ENCODE measurements at places on chromosomes 1 and 21.

GRCh38 chr1:9211291-9211811 is 23.2 kb upstream of the H6PD start:
- no peak for DNase-seq

DNA sequence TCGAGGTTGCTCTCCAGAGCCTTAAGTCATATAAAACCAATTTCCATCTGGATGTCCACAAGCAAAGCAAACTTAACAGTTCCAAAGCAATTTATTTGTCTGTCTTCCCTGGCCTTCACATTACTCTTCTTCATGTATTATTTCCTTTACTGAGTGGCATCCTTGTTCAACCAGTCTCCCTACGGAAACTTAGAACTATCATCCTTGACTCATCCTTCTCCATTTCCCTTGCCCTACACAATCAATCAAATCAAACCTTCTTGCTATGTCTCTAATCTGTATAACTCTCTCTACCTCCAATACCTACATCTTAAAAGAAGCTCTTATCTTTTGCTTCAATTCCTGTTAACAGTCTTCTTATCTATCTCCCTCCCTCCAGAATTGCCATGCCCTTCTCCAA is 25.4 kb downstream of the EGLN1 start:
- DNase-seq: no peak

GRCh38 chr1:220441211-220441610 is 86.7 kb upstream of the MARK1 start:
- no peak for DNase-seq

DNA sequence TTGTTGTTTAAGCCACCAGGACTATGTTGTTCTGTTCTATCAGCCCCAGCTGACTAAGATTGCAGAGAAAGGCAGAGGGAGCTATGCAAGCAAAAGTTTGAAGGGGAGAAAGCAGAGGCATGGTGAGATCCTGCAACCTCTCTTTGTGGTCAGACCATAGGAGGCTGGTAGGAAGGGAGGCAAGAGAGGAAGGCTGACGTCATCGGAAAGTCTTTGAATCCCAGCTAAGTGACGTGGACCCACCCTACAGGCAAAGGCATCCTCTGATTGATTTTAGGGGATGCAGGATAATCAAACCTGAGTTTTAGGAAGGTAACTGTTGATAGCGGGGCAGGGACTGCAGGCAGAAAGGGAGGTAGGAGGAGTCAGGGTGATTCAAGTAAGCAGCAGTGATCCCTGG is 23.3 kb upstream of the TNNI1 start:
- DNase-seq: no peak

GRCh38 chr1:153882296-153882912 is 40.4 kb downstream of the GATAD2B start:
- no peak for DNase-seq

DNA sequence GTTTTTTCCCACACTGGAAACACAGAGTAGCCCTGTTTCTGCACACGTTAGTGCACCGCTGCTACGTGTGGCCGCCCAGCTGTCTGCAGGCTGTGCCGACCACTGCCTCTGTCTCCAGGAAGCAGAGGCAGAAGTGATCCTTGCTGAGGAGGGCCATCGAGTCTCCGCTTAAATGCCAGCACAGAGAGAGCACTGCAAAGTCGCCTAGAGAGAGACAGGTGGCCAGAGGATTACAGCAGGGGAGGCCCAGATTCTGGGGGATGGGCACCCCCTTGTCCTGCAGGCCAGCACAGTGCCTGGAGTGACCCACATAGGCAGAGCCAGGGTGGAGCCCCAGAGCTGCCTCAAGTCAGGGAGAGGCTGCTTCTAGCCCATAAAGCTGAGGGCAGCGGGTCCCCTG is 6.1 kb downstream of the TPRG1L start:
- DNase-seq: no peak

- DNase-seq: no peak
These were observed 269.5 kb downstream of the HHAT start for GRCh38 chr1:210598135-210598652.

DNA sequence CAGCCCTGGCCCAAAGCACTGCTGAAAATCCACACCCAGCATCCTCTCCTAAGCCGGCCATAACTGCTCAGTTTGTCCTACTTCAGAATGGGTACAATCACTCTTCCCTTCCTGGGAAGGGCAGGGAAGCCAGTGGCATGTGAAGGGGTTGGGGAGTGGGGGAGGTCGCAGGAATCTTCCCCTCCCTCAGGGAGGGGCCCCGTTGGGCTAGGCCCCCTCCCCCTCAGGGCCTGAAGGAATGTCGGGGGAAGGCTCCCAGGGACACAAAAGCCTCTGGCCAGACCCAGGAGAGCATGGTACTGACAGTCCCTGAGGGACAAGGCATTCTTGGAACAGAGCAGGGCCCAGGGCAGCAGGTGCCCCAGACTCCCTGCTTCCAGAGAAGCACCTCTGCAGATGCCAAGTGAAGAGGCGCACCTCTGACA is 1.2 kb downstream of the ELOVL1 start:
- DNase-seq: no peak

DNA sequence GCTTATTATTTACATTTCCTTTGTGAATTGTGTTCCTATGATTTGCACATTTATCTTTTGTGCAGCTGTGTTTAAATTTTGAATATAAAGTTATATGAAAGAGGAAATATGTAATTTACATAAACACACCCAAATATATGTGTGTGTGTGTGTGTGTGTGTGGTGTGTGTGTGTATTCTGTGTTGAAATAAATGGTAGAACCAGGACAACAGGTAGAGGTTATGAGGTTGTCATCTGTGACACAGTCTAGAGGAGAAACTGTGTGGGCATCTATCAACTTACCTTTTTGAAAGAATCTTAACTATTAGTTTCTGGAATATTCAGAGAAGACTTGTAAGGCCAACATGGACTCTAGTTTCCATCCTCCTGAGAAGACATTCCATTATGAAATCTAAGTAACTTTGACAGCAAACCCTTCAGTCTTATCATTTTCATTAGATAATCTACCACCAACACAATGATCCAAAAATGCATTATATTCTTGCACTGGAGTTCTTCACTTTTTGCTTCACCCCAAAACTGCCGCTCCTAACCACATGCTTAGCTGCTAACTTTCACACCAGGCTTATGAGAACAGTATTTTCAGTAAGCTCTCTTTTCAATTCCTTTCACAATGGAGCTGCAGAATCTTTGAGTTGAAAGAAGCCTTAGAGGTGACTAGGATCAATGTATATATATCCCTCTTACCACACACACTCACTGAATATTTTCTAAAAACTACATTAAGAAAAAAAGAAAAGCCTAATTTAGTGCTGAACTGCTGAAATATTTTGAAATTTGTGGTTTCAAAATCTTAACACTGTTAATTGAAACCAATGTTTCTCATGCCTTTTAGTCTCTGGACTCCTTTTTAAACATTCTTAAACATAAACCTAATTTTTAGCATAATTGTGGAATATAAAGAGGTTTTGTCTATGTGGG is 21.8 kb downstream of the PTPRC start:
- DNase-seq: no peak

DNA sequence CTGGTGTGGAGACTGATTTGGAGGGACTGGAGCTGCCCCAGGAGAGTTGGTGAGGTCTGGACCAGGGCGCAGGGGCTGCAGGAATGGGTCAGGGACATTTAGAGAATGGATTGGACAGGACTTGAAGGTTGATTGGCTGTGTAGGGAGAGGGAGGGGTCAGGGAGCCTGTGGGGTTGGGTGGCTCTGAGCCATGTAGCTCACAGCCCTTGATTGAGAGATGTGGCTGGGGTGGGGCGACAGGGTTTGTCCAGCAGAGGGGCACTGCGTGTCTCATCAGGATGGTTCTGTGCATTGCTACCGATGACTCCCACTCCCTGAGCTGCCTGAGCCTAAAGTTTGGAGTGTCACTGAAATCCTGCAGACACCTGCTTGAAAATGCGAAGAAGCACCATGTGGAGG is 12.1 kb downstream of the AZIN2 start:
- no peak for DNase-seq

DNA sequence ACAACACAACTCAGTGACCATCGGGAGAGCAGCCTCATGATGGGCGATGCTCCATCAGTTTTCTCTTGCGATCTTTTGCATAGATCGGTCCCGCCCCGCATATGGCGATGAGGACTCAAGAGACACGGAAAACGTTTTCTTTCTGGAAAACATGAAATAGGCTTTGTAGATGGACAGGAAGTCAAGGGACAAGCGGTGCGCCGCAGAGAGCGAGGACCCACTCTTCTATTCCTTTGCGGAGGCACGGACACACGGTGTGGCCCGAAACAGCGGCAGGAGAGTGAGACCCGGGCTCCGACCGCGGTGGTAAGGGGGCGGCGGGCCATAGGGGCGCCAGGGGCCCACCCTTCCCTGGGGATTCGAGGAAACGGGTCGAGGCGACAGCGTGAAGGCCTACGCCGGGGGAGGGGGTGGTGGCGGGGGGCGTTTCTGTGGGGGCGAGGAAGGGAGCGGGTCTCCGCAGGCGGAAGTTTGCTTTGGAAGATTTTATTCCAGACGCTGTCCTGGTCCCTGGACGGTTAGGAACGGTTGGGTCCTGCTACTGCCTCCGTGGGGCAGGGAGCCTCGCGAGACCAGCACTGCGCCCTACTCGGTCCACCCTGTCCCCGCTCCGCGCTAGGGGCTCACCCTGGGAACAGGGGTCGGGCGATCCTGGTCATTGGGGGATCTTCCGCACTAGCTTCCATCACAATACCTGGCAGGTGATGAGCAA is 796 bp upstream of the TDRKH start:
- no peak for DNase-seq

- DNase-seq: no peak
These were observed 51.0 kb downstream of the SYDE2 start for GRCh38 chr1:85149805-85150204.

GRCh38 chr1:119611701-119612113 is 36.4 kb downstream of the ZNF697 start:
- DNase-seq: peak; percentile 2

DNA sequence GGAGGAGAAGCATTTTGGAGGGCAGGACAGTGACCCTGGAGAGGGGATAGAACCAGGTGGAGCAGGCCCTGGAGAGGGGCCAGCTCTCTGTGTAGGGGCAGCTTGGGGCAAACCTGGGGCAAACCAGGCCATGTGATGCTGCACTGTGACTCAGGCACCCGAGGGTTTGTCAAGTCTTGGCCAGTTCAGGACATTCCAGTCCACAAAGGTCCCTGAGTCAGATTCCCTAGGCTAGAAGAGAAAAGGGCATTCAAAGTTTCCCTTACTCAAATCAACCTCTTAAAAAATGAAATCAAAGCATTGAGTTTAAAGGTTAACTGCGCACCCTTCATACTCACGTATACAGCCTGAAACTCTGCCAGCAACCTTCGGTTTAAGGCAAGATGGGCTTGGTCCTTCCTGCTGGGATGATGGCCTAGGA is 25.2 kb upstream of the PLA2G2C start:
- no peak for DNase-seq

DNA sequence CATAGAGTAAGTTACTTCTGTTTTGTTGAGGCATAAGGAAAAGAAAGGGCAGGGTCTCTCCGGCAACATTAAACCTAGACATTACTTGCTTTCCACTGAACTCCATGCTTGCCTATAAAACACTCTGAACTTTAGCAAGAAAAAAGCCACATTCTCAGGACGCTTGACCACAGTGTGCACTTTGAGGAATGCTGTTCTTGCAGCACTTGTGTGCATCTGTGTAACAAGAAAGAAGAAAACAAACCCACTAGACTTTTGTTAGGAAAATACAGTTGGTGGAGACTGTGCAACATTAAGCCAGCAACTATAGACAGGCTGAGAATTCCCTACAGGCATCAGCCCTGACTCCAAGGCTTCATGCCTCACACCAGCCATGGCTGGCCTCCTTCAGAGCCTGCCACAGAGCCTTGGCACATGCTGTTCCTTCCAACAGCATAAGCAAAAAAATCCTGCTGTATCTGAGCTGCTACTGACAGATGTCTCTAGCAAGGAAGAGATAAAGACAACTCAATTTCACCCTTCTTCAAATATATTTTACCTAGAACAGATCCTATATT is 5.8 kb downstream of the PDZK1 start:
- no peak for DNase-seq

DNA sequence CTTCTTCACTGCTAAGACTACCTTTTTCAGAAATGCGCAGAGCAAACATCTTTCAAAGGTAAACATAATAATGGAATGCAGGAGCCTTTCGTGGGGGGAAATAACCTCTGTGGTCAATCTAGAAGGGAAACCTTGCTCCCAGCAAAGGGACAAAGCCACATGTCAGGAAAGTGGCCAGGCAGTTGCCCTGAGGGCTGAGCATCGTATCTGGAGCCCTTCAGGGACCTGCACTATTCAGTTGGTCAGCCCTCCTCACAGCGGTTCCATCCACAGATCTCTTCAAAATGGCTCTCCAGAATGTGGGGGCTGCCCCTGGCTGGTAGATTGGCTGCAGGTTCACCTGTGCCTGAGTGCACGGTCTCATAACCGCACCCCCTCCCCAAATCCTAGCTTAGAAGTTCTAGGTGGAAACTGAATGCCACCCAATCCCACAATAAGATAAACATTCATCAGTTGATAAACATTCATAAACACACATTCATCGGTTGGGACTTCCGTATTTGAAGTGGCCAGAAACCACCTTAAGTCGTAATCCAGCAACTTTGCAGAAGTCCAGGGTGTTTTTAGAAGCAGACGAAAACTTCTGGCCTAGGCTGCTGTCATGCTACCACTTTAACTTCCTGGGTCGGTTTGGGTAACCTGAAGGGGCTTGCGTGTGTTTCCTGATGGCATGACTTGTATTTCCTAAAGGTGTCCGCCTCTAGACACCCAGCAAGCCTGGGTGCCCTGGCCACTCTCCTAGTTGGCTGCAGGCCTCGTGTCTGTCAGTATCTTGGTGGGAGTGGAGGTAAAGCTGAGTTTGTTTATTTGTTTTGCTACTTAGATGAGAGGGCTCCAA is 50.5 kb downstream of the RASSF5 start:
- DNase-seq: no peak

DNA sequence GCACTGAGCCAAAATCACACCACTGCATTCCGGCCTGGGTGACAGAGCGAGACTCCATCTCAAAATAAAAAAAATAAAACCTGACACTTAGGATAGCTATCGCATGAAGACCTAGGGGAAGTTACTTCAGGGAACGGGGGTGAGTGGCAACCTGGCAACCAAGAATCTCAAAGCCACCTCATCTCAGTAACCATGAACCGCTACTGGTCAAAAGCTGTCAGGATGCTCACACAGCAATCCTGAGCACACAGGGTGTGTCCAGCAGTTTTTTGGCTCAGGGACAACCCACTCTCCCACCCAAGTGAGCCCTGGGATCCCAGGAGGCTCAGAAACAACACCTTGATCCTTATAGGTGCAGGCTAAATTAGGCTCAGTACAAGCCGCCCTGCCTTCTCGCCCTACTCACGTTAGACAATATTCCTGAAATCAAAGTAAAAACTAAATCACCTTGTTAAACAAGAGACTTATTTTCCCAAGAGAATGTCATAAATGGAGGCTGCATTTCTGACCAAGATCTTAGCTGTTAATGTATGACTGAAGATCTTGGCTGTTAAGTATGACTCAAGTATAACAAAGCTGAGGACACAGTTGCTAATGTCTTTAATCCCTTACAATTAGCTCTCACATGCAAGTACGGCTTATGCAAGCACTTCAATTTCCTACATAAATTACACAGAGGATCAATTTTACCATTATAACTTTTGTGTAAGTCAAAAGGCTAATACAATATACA is 48.3 kb upstream of the NADK start:
- DNase-seq: no peak

- no peak for DNase-seq
These were observed 40.9 kb downstream of the RGS5 start for GRCh38 chr1:163161841-163162240.

- DNase-seq: no peak
These were observed 43.3 kb upstream of the SIPA1L2 start for GRCh38 chr1:232673256-232673655.

All from cerebellar nuclear complex (tissue), 1 donor.